ENCODE measurements at places on chromosomes 2 and 18.

DNA sequence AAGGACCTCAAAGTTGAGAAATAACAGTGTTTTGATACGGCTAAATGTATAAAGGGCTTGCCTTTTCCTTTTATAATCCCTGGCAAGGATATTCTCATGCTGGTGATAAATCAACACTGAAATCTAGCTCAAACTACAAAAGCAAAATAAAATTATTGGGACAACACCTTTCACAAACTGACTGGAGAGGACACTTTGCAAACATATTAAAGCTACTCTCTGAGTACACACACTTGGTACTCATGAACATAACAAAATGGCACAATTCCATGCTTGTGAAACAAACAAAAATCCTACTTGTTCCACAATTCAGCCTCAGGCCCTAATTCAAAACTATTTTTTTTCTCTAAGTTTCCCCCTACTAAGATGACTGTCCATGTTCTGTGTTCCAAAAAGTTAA lies 305.8 kb downstream of the ETAA1 start:
- DNase-seq = no peak

- DNase-seq = no peak
Measured at GRCh38 chr2:40178971-40179370, 272.9 kb downstream of the SLC8A1 start.

- DNase-seq = no peak
Measured at GRCh38 chr2:43345872-43346271, 119.5 kb upstream of the ZFP36L2 start.

DNA sequence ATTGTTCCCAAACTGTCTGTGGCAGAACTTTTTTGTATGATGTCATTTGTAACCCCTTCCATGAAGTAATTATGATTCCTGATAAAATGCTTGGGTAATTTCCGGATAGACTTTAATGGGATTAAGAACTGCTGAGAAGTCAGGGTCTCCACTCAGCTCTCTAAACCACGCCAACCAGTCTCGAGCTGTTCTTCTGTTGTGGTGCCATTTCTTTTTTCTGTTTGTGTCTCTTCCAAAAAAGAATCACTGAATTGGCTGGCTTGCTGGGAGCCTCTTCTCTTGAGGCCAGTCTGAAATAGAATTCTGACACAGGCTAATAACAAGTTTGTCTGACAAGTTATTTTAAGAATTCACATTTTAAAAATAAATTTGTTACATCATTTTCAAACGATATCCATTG lies 198.9 kb downstream of the BCL2 start:
- DNase-seq = no peak

DNA sequence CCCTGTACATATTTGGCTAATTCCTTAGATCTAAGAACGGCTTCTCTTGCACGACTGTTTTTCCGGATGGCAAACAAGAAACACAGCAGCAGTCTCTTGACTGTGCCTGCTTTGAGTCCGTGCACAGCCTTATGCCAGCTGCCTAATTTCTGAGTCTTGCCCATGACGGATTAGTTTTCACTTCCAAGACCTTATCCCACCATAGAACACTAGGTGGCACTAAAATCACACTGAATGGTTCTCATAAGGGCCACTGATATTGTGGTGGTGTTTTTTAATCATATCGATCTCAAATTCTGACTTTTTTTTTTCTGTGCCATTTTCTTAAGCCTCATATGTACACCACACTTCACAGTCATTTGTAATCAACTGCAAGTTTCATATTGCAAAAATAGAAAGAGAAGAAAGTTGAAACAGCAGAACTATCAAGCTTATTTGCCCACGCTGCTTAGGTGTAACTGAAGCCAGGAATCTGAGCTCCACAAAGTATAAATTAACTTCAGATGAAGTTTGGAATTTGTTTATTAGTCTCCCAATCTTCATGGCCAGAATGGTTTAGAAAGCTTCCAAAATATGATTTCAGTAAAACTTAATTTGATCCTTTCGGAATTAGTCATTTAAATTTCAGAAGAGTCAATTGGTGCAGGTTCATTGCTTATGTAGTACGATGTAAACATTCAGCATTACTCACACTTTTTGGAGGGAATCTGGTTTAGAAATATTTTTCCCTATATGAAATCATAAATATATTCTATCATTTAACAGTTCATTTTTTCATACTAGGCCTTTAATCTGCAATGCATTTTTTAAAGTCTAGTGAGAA lies 45.5 kb upstream of the SCN7A start:
- peak; percentile 25 for DNase-seq
